ENCODE measurements at places on chromosomes 16 and 17.

- DNase-seq: no peak
Measured at GRCh38 chr17:63476459-63476853, 405 bp upstream of the ACE start.

DNA sequence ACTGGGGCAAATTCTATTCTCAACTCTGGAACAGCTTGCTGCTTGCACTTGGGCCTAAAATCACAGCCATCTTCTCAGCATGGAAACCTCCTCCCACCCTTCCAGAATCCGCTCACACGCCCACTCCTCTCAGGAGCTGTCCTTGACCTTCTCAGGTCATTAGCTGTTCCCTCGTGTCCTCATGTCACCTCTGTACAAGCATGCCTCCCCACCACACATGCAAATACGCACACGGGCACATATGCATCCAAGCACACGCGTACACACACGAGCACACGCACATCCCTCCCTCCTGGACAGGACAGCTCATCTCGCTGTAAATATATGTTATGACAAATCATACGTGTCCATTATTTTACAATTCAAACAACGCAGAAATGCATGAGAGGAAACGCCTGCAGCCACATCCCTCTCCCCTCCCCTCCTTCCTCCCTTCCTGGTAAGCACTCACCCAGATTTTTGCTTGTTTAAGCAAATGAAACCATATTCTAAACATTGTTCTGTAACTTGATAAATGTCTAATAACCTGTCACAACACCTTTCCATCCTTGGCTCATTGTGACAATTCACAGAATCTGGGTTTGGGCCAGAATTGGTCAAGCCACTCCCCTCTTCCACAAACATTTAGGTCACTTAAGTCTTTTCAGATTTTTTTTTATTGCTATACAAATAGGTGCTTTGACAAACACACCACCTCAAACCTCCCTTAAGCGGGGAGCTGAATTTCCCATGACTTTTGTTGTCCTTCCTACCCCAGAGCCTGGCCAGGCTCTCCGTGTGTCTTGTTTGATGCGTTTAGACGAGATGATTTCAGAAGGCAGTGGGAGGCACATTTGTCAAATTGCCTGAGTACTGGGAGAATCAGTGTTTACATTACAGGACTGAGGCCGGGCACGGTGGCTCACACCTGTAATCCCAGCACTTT lies 41.7 kb downstream of the DNAH17 start:
- DNase-seq: no peak

DNA sequence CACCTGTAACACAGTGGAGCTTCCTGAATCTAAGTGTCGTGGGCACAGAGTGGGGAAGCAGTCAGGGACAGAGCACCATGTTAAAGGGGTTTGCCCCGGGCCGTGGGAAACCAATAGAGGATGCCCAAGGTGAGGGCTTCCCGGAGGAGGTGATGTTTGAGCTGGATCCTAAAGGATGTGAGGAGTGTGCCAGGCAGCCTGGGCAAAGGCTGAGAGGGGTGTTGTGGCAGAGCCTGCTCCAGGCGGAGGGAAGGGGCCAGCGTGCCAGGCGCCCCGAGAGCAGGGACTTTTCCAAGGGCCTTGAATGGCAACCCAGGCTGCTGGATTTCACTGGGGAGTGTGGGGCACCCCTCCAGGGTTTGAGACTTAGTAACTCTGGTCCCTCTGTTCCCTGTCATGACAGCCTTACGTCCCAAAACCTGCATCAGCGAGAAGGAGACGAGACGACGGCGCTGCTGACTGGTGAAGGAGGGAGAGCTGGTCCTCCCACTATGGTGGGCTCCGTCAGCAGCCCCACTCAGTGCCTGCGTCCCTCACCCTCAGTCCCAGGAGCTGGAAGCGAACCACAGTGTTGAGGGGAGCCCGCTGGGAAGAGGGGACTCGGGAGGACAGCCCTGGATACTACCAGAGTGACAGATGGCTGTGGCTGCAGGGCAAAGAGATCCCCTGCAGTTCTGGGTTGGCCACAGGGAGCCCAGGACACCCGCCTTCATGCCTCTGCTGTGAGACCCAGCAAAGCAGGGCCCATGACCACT lies 228.4 kb downstream of the KATNIP start:
- no peak for DNase-seq

DNA sequence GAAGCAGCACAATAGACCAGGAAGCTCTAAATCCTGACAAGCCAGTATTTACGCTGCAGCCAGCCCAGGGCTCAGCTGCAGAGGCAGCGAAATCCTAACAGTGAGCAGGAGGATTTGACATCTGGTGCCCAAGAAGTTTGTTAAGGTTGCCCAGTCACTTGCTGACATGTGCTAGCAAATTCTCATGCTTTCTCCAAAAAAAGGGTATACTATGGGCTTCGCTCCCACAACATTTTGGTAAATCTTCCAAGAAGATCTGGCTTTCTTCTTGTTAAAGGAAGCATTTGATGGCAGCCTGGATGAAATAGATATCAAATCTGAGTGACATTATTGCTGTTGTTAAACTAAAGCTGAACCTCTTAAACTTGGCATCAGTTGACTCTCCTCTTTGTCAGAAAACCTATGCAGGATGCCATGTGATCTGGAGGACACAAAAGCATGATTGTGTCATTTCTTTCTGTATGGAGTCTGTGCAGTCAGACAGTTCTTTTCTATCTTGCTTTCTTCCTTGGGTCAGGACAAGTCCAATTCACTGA lies 949.7 kb upstream of the RBFOX1 start:
- DNase-seq: no peak

DNA sequence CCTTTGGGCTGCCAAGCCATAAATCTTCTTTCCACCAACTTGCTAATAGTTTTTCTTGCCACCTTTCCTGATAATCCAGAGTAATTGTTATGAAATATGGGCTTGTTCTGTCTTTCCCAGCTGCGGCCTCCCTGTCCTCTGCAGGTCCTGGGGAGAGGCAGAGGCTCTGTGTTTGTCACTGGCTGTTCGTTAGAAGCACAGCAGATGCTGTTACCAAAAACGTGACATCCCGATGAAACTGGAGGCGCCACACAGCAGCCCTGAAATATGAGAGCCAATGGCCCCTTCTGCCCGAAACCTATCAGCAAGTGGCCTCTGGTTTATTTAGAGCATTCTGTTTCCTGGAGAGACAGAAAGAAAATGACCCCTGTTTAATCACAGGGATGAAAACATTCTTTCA lies 115.1 kb upstream of the ANKFN1 start:
- DNase-seq: no peak

GRCh38 chr16:81601008-81601428 lies 156.4 kb downstream of the CMIP start:
- DNase-seq: no peak

GRCh38 chr17:42477173-42477572 lies 18.5 kb downstream of the ATP6V0A1 start:
- DNase-seq: no peak

DNA sequence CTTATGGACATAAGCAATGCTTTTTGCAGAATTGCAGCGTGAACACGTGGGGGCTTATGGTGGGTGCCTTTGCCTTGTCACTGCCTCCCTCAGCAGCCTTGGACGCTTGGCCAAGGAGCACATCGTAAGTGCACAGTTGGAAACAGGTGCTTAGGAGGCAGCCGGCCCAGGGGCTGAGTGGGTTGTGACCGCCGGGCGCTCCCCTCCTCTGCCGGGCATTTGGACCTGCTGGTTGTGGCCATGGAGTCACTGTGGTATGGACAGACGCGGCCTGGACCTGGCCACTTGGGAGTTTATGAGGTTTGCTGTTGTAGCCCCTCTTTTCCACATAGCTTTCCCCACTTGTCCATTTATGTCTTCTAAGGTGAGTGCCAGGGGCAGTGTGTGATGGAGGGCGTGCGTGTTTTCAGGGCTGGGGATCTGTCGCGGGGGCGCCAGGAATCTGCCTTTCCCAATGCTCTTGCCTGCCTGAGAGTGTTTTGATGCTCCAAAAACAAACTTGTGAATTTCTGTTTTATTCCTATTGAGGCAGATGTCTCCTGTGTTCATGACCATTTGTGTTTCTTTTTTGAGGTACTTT lies 49.2 kb downstream of the PDPK1 start:
- no peak for DNase-seq

- no peak for DNase-seq
Measured at GRCh38 chr16:68356249-68356918, 45.6 kb downstream of the PRMT7 start.

GRCh38 chr16:85696781-85697180 lies 8.0 kb upstream of the GINS2 start:
- no peak for DNase-seq

DNA sequence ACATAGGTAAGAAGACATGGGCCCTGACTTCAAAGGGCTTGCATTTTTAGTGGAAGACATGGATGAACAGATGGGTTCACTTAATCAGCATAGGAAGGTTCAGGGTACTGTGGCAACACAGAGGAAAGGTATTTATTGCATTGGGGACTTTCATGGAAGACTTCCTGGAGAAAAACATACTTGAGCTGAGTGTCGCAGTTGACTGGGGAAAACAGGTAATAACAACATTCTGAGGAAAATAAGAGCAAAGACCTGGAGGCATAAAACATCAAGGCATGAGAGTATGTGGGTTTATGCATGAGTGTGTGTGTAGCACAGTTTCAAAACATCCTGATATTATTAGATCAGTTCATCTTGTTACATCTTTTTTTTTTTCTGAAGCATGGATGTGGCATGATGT lies 82.7 kb downstream of the MAP2K6 start:
- DNase-seq: no peak

DNA sequence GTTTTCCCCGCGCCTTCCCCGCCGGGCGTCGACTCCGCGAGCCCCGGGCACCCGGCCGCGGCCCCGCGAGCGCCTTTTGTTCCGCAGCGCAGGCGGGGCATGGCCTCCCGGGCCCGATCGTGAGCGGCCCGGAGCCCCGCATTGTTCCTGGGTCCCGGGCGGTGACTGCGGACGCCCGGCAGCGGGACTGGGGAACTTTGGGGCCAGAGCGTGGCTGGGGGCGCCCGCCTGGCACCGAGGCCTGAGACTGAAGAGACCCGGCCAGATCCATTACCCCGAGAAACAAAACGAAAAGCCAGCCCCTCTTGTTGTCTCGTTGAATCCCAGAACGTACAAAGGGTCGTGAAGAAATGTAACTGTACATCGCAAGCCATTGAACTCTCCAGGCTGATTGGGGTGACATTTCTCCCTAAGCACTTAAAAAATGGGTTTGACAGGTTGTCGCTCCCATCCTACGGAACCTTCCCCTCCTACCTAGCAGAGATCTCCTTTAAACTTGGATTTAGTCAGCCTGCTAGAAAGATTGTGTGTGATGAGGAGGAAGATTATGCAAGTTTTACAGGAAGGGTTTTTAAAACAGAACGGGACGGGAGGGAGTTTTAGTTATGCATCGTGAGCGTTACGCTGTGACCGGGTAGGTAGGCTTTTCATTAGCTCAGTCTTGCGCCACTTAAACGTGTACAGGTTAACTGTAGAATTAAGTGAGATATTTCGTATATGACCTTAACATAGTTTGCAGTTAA lies 825 bp downstream of the METTL9 start:
- DNase-seq: no peak

GRCh38 chr17:16329519-16330271 lies 23.6 kb downstream of the CENPV start:
- DNase-seq: no peak

- no peak for DNase-seq
Measured at GRCh38 chr16:86854626-86855294, 276.4 kb downstream of the FOXL1 start.

DNA sequence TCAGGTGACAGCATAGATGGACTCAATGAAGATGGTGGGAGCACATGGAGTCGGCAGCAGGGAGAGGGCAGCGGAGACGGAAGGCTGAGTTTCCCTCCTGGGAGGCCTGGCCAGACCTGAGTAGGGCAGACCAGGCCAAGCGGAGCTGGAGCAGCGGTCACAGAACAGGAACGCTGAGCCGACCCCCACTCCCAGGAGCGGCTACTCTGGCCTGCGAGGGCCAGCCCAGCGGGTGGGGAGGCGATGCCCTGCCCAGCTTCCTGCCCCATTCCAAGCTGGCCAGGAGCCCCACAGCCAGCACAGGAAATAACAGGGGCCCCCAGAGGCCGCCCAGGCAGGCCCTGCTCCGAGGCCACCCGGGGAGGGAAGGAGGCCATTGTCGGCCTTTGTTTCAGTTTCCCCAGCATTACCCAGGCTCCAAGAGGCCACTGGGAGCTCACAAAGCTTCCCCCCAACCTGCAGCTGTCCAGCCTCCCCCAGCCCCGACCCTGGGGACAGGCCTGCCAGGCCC lies 79.8 kb downstream of the ZNF423 start:
- DNase-seq: no peak

GRCh38 chr17:81833160-81833920 lies at the start of gene MCRIP1:
Gene MCRIP1 (minus strand): TSS chr17:81833291. CDS start chr17:81824506, 8,785 bp downstream.
- peak; percentile 38 for DNase-seq

DNA sequence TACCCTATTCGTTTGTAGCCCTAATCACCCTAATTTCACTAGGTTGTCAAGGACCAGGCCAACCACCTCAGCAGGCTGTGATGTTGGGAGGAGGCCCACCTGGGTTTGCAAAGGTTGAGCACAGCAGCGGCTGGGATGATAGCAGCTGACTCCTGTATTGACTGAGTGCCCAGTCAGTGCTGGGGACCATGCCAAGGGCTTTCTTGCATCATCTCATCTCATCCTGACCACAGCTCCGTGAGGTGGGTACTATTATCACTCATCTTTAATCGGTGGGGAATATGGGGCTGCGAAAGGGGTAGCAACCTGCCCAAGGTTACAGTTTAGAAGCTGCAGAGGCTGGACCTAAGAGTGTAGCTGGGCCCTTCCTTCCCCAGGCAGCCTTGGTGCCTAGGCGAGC lies 11.7 kb downstream of the ATPAF2 start:
- DNase-seq: no peak

DNA sequence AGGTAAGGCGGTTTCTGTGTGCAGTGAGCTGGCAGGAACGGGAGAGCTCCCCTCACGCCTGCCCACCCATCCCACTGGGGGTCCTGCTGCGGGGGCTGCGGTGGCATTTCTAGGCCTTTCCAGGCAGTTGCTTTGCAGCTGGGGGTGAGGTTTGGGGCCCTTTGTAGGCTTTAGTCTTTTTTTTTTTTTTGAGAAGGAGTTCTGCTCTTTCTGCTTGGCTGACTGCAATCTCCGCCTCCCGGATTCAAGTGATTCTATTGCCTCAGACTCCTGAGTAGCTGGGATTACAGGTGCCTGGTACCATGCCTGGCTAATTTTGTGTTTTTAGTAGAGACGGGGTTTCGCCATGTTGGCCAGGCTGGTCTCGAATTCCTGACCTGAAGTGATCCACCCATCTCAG lies 11.1 kb downstream of the TSC2 start:
- no peak for DNase-seq

DNA sequence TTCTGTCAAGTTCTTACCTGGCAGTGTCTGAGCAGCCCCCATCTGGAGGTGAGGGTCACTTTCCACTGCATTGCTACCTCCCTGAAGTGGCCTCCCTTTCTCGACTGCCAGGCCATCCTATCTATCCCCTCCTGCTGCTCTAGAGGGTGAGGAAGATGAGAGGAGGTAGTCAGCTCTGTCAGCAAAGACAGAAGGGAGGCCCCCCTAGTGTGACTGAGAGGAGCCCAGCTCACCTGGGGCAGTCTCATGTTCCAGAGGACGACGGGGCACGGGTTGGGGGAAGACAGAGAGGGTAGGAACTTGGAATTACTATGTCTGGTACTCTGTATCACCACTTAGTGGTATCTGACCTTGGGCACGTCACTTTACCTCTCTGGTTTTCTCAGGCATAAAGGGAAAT lies 22.0 kb downstream of the MYO19 start:
- DNase-seq: no peak

Data from AG04449 (cell line).